Kidney tubule cell (primary cell): ENCODE measurements at places on chromosomes 7 and 10.

DNA sequence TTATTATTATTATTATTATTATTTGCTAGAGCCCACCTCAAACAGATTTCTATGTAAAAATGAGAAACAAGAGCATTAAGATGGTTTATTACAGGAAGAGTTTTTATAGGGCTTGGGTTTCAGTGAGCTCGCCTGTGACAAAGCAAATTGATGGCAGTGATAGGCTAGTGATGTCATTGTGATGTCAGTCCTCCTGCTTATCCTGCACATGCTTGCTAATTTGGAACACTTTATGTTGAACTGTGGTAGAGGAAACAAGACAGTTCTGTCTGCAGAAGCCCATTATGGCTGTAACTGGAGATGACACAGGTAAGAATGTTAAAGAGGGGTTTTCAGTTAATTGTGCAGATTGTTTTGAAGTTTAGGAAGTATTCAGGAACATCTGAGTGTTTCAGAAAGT is 68.3 kb downstream of the CREM start:
- DNase-seq = peak; percentile 18

DNA sequence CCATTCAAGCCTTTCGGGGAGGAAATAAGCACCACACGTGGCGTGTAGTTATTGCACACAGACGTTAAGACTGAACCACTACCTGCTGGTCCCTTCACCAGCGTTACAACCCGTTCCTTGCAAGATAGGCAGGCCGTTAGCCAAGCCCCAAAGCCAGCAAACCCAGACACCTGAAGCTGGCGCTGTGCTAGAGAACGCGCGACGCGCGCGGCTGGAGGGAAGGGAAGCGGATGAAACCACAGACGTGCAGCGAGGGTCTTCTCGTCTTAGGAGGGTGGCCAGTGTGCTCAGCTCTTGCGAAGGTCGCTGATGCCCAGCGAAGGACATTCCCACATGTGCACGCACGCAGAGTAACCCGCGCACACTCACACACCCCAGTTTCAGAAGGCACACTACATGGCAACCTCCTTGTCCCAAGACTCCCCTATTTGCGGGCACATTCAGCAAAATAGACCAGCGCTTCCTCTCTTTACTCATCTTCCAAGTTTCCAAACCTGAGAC is 980 bp downstream of the TMEM26 start:
- DNase-seq = no peak

DNA sequence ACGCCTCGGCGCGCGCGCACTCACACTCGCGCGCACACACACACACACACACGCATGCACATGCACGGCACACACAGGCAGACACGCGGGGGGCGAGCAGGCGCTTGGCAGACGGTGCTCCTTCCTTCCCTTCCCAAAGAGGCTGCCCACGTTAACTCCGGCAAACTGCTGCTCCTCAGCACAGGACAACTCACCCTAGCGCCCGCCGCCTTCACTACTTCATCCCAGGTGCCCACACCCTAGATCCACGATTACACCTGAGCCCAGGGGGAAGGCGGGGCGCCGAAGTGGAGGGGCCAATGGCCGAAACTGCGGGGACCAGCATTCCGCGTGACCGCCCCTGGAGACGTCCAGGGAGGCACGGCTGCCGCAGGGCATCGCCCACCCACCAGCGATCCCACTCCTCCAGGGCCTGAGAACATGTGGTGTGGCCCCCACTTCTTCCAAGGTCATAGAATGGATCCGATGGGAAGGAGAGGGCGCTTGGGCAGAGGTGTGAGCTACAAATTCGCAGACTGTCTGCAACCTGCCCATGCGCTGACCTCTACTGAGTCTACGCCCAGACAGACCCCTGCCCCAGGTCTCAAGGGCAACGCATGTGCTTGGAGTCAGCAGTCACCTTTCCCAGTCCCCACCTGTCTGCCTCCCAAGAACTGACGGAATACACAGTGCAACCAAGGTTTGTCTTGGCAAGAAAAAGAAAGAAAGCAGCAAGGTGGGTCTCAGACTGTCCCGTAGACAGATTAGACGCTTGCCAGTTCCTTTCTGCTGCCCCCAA is 74.6 kb downstream of the CALN1 start:
- no peak for DNase-seq

- DNase-seq = no peak
Observed at GRCh38 chr10:92238054-92238585, 52.8 kb downstream of the CPEB3 start.

DNA sequence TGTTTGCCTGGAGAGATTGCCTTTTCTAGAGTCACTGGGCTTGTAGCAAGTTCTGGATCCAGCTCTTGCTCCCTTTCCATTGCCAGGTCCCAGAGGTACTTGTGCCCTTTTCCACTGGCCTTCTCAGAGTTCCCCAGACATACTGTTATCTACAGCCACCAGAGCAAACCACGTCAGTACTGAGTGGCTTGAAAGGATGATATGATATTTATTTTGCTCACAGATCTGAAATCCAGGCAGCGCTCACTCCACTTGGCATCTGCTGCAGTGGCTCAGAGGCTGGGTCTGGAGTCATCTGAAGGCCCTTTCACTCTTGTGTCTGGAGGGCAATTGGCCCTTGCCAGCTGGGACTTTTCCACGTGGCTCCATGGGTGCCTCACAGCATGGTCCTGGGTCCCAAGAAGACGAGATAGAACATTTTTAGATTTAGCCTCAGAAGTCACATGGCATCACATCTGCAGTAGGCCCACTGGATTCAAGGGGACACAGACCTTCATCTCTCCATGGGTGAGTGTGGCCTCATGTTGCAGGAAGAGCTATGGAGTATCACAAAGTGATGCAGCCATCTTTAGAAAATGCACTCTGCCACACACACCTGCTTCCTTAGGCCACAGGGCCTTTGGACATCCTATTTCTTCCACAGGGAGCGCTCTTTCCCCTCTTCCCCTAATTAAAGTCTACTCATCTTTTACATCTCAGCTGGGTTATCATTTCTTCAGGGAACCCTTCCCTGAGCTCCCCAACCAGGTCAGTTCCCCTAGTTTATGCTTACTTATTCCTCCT is 22.9 kb upstream of the TCF7L2 start:
- DNase-seq = no peak

DNA sequence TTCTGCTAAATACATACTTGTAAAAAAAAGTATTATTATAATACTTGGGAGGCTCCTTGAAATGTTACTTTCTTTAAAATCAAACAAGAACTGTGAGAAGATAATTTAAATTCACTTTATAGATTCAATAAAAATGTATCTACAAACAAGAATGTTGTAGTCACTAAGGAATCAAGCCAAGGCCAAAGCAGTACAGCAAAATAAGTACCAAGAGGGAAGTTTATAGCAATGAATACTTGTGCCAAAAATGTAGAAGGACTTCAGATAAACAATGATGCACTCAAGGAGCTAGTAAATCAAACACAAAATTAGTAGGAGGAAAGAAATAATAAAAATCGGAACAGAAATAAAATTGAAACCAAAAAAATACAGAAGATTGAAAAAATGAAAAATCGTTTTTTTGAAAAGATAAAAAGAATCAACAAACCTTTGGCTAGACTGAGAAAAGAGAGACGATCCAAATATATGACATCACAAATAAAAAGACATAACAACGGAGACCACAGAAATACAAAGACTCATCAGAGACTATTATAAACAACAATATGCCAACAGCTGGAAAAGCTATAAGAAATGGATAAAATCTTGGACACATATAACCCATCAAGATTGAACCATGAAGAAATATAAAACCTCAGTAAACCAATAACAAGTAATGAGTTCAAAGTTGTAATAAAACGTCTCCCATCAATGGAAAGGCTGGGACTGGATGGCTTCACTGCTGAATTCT is 286.0 kb upstream of the TMEM229A start:
- DNase-seq = no peak

DNA sequence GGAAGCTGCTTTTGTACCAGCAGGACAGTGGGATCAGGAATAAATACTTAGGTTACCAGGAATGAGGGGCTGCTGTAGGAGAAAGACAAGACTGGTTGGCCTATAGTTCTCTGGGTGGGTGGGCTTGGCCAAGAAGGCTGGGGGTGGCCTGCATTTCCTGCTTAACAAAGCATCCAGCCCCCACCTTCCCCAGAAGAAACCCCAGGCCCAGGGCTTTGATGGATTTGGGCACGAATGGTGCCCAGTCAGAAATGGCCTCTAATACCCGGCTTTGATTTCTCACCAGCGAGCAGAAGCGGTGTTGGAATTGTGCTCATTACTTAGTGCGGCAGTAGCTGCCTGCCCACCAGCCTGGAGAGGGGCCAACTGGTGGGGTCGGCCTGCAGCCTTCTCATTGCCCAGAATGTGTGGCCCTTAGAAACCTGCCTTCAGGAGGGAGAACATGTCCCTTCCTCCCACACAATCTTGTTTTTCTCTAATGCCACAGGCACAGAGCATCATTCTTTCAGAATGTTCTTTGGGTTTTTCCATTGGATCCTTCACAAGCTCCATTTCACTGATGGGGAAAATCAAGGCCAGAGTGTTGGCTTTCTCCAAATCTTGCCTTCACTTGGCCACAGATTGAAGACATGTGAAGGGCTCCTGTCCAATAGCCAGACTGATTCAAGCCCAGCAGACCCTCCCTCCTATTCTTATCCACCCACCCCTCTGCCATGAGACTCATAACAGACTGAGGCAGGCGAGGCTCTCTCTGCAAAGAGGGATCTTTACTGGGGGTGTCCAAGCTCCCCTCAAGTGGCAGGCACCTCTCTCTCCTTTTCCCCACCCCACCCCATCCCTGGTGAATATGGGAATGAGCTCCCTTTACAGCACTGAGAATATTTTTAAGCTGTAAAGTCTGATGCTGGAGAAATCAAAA is 2.5 kb downstream of the UNC5B start:
- DNase-seq = no peak

DNA sequence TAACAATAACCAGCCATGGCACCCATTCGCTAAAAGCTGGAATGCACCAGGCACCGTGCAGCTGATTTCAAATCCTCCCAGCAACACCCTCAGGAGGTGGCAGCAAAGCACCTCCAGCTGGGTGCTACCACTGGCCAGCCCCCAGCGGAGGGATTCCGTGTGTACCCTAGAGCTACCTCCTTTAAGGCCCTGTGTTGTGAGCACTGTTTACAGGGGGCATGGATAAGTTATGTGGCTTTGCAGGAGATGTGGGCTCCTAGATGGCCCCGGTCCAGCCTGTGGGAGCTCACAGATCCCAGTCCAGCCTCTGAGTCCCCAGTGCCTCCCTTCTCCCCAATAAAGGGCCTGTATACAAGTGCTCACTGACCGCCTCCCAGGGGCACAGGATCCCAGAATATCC is 27.1 kb downstream of the TNRC18 start:
- DNase-seq = no peak

GRCh38 chr10:122379041-122379440 is 4.5 kb downstream of the PLEKHA1 start:
- DNase-seq = no peak

DNA sequence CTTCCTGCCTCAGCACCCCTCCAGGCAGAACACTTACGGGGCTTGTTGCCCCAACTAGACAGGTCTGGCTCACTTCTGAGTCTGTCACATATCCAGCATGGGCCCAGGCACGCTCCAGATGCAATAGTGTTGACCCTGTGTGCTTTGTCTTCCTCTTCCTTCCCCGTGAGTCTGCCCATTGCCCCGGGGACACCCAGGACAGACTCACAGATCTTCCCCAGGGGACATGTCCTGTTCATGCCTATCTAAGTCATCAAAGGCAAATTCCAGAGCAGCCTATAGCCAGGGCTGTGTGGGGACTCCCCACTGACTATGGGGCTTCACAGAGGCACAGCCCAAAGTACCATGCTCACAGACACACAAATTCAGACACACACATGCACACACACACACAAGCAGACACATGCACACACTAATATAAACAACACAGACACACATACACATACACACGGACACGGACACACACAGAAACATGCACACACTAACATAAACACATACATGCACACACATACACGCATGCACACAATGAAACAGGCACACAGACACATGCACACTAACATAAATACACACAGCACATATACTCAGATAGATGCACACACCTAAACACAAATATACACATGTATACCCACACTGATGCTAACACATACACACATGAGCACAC is 175.8 kb downstream of the KCNMA1 start:
- DNase-seq = no peak

GRCh38 chr7:4297165-4297917 is 384.8 kb upstream of the FOXK1 start:
- DNase-seq = no peak

DNA sequence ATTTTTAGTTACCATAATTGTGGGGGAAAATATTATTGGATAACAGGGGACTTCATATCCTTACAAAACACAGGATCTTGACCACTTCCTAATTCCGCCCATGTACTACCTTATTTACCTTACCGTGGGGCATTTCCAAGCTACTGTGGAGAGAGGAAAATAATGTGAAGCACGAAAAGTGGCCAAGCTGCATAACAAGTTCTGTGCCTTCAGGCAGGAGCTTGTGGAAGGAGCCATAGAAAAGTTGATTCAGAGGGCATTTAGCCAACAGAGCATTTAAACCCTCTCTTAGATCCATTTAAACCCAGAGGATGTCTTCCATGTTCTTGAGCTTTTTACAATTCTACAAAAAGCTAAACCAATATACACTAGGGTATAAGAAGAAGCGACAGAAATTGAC is 41.6 kb downstream of the DNAJB9 start:
- DNase-seq = no peak

- peak; percentile 18 for DNase-seq
Observed at GRCh38 chr10:54444170-54444569, 356.9 kb downstream of the PCDH15 start.

GRCh38 chr7:129786825-129787563 is 165.8 kb downstream of the UBE2H start:
- no peak for DNase-seq
